ENCODE measurements at places on chromosomes 16 and 17. TPM values are rescaled to one million over a fixed set of nuclear protein-coding genes. Genes with fewer than 3 reads are reported as not detected.

Gene SMIM36
- not detected for total RNA-seq

Gene SPATA32
- not detected for total RNA-seq

Gene NLRC3
- total RNA-seq: under 0.01 TPM

Gene IL21R
- total RNA-seq: 1.9 TPM

Gene SLC16A11
- 0.12 TPM for total RNA-seq

Data from smooth muscle cell of the coronary artery (primary cell).